ENCODE measurements at places on chromosomes 5 and 9.

- no peak for DNase-seq
These were observed 9.3 kb downstream of the OBP2B start for GRCh38 chr9:133199648-133200321.

DNA sequence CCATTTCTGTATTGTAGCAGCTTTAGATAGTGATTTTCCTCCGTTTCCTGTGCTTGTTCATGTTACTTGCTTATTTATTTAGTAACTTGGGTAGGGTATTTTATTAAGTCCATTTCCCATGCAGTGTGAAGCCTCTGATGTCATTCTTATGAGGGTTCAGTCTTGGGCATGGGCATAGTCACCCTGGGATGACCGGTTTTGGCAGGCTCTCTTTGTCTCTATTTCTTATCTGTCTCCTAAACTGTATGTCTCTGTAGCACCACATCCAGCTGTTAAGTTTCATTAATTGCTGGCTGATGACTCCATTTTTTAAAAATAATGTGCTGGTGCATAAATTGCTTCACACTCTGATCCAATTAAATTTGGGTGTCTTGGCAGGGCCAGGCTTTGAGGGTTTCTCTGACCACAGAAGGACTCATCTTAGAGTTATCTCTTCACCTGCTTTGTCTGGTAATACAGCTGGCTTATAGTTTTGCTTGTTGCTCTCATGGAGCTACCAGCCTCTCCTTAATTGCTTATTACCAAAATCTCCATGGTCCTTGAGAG, 173.3 kb upstream of the VLDLR start:
- DNase-seq = no peak

GRCh38 chr5:173925449-173926071, 37.4 kb downstream of the CPEB4 start:
- no peak for DNase-seq

DNA sequence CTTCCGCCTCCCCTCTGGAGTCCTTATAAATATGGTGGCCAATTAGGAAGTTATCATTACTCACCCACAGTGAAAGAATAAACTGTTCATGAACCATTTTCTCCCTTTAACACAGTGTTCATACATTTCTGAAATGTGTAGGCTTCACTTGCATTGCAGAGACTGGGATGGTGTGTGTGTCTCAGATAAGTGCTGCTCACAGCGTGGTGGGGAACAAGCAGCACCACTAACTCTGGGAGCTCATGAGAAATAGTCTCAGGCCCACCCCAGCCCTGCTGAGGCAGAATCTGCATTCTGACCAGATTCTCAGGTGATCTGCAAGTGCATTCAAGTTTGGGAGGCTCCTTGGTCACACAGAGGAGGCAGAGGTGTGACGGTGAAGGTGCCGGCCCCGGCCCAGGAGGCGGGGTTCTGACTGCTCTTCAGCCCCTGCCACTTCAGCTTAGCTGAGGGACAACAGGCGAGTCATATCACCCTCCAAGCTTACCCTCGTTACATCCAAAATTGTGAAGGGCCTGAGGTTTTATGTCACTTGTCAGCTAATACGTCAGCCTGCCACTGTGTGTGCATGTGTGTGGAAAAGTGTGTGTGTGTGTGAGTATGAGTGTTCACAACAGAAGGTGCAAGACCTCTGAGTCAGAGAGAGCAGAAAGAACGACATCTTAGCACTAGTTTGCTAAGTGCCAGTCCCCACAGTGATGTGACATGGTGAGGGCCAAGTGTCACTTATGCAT, 34.7 kb downstream of the DAP start:
- DNase-seq = no peak

DNA sequence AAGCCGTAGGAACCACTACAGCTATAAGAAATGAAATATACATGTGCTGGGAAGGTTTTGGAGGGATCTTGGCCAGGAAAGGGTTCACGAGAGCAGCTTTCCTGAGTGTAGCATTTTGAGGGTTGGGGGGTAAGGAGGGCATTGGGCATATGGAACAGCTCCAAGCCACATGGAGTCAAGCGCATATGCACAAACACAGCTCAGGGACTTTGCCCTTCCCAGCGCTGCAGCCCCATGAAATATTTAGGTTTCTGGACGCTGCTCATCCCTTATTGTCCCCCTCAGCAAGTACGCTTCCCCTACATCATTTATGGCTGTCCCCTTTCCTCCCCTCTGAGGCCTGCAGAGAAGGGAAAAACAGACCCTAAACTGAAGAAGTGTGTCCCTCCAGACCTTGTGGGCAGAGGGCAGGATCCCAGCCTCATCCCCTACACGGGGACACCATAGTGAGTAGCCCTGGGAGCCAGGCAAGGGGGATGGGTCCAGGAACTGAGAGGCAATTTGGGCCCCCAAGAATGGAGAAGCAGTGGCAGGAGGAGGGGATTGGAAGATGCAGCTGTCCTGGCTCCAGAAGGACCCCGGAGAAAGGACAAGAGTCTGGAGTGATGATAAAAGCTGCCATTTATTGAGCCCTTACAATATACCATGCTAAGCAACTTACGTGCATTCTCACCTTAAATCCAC, 33.7 kb downstream of the PCDH1 start:
- DNase-seq = no peak

GRCh38 chr9:76784881-76785280, 20.6 kb downstream of the PCA3 start:
- DNase-seq = no peak

- DNase-seq = no peak
These were observed 78.2 kb upstream of the RAPGEF1 start for GRCh38 chr9:131818089-131818488.

GRCh38 chr5:4674166-4674565, 466.0 kb upstream of the ADAMTS16 start:
- no peak for DNase-seq

- no peak for DNase-seq
These were observed 132.5 kb upstream of the ADRA1B start for GRCh38 chr5:159783726-159784247.

DNA sequence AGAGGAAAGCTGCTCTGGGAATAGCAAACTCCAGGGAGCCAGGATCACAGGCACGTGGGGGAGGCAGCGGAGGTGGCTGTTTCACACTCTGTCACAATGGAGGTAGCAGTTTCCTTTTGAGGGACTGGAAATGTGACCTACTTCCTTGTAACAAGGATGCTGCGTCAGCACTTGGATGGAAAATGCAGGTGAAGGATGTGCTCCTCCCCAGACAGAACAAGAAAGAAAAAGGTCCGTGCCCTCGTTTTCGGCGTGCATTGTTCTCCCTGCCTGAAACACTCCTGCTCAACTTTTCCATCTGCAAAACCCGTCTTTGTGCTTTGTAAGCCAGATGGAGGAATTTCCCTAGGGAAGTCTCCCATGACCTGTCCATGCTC, 55.1 kb upstream of the SH3PXD2B start:
- no peak for DNase-seq

- DNase-seq = peak; percentile 86
These were observed 5.9 kb downstream of the ABCA2 start for GRCh38 chr9:137021979-137022661.

GRCh38 chr5:88256872-88257271, 11.8 kb downstream of the TMEM161B start:
- peak; percentile 57 for DNase-seq

GRCh38 chr9:88041447-88041846, 67.1 kb upstream of the CDK20 start:
- no peak for DNase-seq

GRCh38 chr5:157475432-157475831, 15.4 kb downstream of the NIPAL4 start:
- no peak for DNase-seq

GRCh38 chr5:38078161-38078560, 180.2 kb upstream of the EGFLAM start:
- peak; percentile 29 for DNase-seq

DNA sequence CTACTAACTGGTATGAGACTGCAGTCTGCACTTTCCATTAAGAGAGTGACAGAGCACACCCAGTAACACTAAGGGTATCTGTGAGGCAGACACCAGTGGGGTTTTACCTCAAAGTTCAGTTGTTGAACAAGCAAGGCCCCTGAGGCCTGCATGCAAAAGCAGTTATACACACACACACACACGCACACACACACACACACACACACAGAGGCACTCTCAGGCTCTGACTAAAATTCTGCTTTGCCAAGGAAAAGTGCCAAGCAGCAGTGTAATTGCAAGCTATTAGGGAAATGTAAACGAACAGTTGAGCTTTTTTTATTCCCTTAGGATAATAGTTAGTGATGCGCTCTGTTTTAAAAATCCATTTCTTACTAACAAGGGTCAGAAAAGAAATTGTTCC, 377.1 kb downstream of the SPOCK1 start:
- no peak for DNase-seq

GRCh38 chr5:36694351-36694750, 87.9 kb downstream of the SLC1A3 start:
- DNase-seq = no peak

DNA sequence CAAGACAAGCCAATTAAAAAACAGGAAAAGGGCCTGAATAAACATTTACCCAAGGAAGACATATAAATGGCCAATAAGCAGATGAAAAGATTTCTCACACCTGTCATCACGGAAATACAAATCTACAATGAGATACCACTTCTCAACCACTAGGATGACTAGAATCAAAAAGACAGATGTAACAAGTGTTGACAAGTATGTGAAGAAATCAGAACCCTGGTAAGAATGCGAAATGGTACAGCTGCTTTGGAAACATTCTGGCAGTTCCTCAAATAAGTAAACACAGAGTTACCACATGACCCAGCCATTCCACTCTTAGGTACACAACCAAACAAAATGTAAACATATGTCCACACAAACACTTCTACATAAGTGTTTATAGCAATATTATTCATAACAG, 32.5 kb downstream of the LEAP2 start:
- peak; percentile 95 for DNase-seq

GRCh38 chr9:72037571-72037970, 22.8 kb downstream of the C9orf57 start:
- DNase-seq = no peak

Measured in trophoblast cell (in vitro differentiated cells and primary cell).